Activated T-helper 1 cell treated with anti-CD3 and anti-CD28 coated beads, Interleukin-2, amount 50 U/mL, for 16 hours (primary cell): ENCODE measurements at places on chromosomes 6 and 20.
A peak's percentile ranks its signal among the peaks of the same experiment; 100 is the strongest.

GRCh38 chr6:44651604-44652003, 264.1 kb downstream of the CDC5L start:
- no peak for DNase-seq

GRCh38 chr6:159655409-159655988, 37.5 kb downstream of the SOD2 start:
- no peak for DNase-seq

- no peak for DNase-seq
Observed at GRCh38 chr6:113073611-113074191, 726.6 kb downstream of the RFPL4B start.

- no peak for DNase-seq
Observed at GRCh38 chr20:52572687-52573086, 381.1 kb upstream of the ZFP64 start.

GRCh38 chr6:46954837-46955451, 33.2 kb upstream of the ADGRF5 start:
- DNase-seq, result no peak

GRCh38 chr6:66926060-66926459, 1219.0 kb upstream of the EYS start:
- no peak for DNase-seq

- DNase-seq, result peak; percentile 16
Observed at GRCh38 chr6:132797951-132798868, at the start of gene SLC18B1. TSS of gene SLC18B1 (minus strand) at chr6:132798637. CDS start at chr6:132798456, 181 bp downstream.

DNA sequence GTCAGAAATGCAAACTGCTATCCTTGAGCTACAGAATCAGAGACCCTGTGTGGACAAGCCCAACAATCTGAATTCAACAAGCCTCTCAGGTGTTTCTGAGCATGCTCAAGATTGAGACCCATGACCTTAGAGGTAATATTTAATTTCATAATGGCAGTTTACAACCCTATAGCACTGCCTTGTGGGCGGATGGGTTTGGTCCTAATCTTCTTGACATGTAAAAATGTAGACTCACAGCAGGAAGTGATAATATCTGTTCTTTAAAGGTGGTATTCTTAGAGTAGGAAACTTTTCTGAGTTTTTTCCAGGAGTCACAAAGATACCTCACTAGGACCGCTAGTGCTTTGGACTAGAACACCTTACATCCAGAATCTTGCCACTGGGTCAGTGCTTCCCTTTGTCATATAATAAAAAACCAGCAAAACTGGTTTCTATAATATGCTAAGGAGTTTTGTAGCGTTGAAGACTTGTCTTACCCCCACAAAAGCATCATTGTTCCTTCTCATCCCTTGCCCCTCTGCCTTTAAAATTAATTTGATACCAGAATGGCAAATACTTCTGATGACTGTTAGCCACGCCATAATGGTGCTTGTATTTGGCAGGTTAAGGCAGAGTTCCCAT, 52.6 kb downstream of the E2F3 start:
- DNase-seq, result no peak

GRCh38 chr6:166253281-166253681, 54.9 kb downstream of the PRR18 start:
- no peak for DNase-seq

DNA sequence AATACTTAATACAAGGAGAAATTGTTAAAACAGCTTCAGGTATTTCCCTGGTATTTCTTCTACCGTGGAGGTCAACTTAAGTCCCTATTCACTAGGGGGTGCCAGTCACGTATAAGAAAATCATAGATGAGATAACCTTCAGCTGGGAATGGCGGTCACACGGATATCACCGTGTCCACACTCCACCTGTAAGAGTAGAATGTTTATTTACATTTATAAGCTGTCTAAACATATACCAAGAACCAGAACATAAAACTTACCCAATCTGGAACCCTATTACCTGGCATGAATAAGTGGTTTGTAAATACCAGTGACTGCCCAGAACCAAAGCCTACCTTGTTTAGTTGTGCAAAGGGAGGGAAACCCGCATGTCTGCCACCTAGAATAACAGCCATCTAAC, 1.9 kb upstream of the ELOVL4 start:
- DNase-seq, result no peak

- DNase-seq, result no peak
Observed at GRCh38 chr6:160069050-160069454, 52.6 kb upstream of the SLC22A1 start.

GRCh38 chr20:58647796-58648501, 3.1 kb upstream of the STX16 start:
- no peak for DNase-seq

GRCh38 chr20:14860410-14860814, 523.0 kb upstream of the FLRT3 start:
- DNase-seq, result no peak

DNA sequence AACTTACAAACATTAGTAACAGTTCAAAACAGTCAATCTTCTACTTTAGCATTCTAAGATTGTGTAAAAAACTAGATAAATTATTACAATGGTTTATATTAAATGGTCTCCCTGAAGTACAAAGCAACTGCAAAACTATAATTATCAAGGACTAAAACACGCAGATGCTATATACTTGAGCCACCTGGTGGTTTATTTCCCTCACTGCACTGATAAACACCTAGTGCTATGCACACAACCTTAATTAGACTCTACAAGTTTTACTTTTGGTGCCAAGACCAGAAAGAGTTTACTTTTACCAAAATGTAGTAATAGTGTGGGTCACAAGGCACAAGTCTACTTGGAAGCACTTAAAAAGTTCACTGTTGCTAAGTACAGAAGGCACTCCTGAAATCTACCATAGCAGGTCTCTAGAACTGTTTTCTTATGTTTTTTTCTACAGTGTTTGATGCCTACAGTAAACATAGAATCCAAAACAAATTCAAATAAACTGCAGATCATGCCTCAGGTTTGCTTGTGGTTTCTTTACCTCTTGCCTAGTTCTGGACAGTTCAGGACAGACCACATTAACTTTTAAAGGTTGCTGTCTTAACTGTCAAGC, 49.2 kb downstream of the GMDS start:
- no peak for DNase-seq

DNA sequence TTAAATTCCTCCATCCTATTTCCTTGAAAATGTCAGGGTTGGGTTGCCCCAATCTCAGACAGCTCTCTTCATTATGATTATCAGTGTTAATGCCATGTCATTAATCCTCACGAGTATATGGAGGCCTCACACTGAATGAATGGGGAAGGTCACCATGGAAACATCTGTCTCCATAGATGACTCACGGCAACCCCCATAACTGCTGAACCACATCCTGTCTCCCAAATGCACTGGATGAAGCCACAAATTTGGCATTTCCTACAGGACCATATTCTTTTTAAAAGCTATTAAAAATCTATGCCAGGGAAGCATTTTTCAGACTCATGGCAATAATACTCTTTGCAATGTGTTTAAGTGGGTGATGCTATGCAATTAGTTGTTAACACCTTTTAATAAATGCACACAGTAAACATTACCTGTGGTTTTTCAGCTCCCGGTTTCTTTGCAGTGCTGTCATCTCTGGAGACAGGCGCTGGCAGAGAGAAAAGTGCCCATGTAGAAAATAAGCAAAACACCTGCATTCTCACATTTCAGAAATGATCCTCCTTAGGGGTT, 80.1 kb upstream of the PTPRK start:
- no peak for DNase-seq

- no peak for DNase-seq
Observed at GRCh38 chr20:38108438-38108985, 56.6 kb downstream of the TGM2 start.

GRCh38 chr20:23484081-23484480, 6.8 kb upstream of the CST8 start:
- no peak for DNase-seq

GRCh38 chr6:3509336-3509735, 52.5 kb upstream of the SLC22A23 start:
- no peak for DNase-seq

GRCh38 chr6:43129434-43130194, 41.5 kb upstream of the SRF start:
- no peak for DNase-seq

DNA sequence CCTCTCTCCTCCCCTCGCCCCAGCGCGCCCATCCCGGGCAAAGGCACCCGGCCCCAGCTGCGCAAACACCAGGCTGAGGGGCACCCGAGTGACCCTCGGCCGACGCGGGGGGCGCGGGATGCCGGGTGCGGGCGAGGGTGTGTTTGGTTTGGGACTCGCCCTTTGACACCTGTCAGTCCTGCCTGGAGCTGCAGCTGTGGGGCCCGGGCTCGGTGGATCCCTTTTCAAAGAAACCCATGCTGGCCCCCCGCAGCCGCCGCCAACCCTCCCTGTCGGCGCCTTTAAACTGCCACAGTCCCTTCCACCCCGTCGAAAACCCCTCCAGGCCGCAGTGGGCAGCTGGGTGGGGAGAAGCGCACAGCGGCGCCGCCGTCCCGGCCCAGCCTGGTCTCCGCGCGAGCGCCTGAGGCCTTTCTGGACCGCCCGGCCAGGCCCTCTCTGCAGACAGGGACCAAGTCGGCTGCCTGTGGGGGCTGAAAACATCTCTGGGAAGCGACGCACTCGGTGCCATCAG, 5.5 kb downstream of the FOXQ1 start:
- DNase-seq, result no peak

DNA sequence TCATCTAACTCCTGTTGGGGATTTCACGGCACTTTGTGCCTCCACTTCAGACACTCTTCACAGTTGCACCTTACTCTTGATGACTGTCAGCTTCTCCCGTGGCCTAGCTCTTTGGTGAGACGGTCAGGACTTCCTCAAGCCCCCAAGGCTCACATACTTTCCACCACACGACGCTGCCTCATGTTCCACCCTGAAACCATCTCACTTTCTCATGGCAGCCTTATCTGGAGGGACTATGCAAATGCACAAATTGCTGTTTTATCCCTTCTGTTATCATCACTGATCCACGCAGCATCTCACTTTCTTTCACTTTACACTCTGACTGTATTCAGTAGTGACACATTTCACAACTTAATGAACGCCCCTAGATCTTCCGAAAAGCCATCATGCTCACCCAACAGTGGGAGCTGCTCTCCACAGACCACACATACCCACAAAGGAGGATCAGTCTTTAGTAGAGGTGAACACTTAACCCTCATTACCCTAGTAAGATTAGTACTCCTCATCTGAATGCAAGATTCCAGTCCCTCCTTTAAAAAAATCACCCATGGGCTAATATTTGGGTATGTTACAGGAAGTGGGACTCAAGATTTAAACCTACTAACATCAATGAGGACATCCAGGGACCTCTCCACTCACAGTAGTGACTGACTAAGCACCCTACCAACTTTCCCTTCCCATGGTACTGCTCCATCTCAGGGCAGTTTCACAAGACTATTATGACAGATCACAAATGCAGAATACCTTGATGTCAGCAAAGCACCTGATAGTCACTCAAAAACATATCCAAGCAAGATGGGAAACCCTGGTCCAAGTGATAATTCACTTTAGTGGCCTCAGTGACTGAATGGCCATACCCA, 35.4 kb downstream of the FYN start:
- DNase-seq, result no peak

DNA sequence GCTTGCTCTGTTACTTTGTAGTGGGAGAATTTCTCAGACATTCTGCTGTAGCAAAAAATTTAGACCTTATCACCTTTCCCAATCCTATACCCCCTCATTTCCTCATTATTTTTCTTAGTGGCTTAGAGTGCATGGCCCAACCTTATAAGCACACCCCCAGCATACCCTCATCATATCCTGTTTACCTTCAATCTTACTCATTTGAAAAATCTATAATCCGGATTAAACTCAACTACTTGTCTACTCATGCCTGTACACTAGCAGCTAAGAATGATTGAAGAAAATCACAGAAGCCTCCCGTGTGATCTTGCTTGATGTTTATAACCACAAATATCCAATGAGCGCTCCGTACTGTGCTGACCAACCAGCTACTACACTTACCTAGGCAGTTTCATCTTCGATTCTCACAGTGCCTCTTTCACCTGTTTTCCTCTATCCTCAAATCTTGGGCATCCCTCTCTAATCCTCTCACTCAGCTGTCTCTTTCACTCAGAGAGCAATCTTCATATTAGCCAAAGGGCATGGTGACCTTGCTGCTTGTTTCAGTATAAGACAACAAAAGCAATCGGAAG, 36.6 kb downstream of the AIG1 start:
- DNase-seq, result no peak

DNA sequence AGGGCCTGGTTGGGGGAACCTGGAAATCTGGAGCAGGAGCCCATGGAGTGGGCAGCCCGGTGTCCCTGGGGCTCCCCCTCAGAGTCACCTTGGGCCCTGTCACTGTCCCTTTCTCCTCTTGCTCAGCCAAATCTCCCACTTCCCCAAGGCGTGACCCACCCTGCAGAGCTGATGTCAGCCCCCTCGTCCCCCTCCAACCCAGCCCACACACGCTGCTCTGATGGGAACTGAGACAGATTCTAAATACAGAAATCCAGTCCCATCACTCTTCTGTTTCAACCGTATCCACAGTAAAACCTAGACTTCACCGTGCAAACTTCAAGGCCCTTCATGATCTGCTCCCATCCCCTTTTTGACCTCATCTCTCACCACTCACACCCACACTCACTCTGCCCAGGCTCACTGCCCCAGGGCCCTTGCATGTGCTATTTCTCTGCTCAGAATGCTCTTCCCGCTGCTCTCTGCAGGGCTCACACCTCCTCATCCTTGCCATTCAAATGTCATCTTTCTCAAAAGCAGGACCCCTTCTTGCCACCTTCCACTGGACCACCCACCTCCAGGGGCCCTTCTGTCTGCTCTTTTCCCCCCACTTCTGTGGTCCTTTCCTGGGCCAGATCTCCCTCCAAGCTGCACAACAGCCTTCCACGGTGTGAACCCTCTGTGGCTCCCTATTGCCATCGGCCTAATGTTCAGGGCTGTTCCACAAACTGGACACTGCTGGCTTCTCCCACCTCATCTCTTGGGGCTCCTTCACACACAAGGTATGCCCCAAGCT, 16.6 kb downstream of the TGM2 start:
- no peak for DNase-seq

- DNase-seq, result no peak
Observed at GRCh38 chr6:146865756-146866379, 267.1 kb downstream of the ADGB start.

- DNase-seq, result no peak
Observed at GRCh38 chr20:50413088-50413500, 97.1 kb upstream of the PTPN1 start.

DNA sequence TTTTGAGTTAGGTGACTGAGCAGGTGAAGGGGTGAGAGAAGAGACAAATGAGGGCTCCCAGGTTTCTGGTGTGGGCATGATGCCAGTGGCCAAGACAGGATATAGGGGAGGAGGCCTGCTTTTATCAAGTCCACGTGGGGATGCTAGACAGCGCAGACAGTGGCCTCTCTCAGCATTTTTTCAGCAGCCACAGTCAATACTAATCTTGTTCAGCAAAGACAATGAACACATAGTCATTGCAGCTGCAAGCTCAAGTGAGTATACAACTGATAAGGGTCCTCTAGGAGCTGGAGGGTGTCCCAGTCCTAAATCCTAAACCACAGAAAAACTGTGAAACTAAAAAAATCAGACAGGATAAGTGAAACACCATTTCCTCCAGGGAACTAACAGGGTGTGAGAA, 48.6 kb downstream of the UQCC1 start:
- DNase-seq, result no peak

DNA sequence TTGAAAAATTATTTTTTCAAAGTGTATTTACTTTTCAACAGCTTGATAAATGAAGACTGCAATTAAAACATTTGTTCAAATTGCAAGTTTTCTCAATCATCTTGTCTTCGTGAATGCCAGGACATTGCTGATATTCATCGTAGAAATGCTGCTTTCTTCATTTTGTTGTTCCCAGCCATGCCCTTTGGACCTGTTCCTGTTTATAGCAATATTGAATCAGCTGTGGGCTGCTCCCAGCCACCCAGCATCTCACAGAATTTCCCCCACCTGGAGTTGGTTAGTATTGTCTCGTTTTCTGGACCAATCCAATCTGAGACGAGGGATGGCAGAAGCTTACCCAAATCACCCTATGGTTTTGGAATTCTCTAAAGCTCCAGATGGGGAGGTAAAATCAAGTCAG, 40.8 kb downstream of the SLC22A2 start:
- no peak for DNase-seq
